ENCODE measurements at places on chromosomes 11 and 22.
A peak's percentile ranks its signal among the peaks of the same experiment; 100 is the strongest.

- DNase-seq: no peak
Observed at GRCh38 chr11:114880442-114880841, 202.1 kb downstream of the NXPE2 start.

DNA sequence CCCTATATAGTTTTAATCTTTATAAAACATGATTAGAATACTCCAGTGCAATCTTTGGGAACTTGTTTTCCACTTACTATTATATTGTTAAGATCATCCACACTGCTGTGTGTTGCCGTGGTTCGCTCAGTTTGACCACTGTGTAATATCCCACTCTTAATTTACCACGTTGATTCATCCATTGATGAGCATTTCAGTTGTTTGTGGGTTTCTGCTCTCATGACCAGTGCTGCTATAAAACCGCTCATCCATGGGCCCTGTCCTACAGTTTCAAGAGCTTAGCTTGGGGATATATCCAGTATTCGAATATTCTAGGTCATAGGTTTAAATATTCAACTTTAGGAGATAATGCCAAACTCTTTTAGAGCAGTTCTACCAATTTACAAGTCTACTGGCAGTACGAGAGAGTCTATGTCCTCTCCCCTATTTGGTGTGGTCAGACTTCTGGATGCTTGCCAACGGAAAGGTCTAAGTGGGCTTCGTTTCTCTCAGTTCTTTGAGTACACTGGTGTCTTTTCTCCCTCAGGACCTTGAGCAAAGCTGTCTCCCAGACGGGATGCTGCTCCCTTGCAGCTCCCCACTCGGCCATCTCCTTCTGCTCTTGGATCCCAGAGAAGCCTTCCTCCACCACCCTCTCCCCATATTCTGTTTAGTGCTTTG lies 94.9 kb upstream of the ALX4 start:
- no peak for DNase-seq

DNA sequence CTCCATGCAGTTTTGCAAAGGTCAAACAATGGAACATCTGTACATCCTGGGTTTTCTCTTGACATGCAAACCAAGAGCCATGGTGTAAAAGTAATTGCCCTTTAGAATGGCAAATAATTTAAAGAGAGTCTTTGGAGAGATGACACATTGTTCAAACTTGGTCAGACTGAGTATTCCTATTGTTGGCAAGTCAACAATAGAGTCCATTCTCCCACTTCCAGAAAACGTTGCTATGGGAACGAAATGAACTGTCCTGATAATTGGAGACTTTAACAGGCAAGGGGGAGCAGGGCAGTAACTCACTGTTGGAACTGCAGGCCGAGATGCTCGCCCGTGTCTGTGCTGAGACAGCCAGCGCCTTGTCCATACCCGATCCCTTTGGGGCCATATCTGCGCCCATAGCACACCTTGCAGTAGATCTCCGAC lies 13.9 kb downstream of the CSRP3 start:
- no peak for DNase-seq

DNA sequence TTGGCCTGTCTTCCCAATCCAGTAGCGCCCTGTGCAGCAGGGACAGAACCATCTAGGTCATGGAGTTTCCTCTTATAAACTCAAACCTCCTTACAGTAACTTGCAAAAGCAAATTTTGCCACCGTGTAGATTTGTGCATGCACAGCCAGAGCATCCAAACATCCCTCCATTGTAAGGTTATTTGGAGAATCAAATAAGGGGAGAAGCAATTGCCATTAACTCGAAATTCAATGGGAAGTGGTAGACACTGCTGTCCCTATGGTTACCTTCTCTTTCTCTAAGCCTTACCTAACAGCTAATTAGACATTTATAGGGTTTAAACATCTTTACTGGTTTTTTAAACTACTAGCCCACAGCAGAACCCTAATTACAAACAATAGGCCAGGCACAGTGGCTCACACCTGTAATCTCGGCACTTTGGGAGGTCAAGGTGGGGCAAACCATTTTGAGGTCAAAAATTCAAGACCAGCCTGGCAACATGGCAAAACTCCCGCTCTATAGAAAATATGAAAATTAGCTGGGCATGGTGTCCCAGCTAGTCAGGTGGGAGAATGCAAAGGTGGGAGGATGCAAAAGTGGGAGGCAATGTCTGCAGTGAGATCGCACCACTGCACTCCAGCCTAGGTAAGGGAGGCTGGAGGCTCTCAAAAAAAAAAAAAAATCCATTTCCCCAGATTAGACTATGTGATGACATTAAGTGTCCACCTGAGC lies 6.6 kb downstream of the HSPA8 start:
- peak; percentile 39 for DNase-seq

- DNase-seq: no peak
Observed at GRCh38 chr11:75981546-75981945, 166.5 kb downstream of the UVRAG start.
